ENCODE measurements at places on chromosomes 16 and 17.

DNA sequence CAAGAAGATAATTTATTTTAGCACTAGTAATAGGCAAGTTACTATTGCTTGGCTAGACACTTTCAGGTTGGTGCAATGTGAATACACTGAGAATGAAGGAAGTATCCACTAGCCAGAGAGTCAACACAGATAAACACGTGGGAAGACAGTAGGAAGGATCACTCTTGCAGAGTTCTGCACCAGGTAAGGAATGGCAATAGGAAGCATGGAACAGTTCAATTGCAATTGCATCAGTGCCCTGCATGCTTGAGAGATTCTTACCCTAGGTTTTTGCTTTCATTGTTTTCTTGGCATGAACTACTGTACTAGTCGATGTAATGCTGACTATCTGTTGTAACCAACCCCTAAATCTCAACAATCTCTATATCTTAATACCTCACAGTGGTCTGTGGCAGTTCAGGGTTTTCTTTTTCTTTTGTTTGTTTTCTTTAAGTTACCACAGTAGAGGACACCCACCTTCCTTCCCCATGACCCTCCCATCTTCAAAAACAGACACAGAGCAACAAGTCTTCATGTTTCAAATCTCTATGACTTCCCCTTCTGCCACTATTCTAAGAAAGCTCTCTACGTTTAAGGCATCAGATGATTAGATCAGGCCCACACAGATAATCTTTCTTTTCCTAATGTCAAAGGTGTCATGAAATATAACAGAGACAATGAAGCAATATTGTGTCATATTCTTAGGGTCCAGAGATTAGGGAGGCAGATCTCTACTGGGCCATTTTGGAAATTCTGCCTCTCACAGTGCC lies 18.1 kb upstream of the ABCA8 start:
- DNase-seq: no peak

DNA sequence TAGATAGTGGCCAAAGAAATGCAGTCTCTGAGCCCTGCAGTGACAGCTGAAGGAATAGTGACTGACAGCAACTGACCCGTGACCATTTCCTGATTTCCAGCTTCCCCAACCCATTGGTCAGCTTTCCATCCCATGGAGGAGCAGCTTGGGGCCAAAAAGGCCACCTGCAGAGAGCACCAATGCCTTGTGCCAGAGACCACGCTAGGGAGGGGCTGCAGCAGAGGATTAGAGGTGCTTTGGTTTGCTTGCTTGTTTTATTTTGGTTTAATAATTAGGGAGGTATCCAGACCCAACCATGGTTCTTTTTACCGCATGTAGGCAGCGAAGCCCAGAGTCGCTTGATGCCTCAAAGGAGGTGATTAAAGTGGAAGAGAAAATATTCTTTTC lies 61.3 kb upstream of the SIAH1 start:
- DNase-seq: no peak

- no peak for DNase-seq
Measured at GRCh38 chr16:68605746-68606145, 39.4 kb upstream of the CDH3 start.

DNA sequence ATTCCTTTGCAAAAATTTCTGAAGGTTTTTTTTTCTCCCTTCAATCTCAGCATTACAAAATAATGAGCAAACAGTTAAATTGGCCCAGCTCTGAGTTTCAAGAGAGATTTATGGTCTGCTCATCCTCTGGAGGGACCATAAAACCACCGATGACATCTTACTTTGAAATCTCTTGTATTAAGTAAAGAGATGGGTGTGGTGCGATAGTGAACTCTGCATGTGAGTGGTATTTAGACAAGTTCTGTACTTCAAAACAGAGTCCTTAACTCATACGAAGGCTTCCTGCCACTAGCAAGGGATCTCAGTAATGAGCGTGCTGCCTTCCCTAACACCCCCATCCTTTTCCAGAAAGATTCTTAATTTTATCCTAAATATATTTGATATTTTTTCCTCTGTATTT lies 2.1 kb downstream of the FAM20A start:
- no peak for DNase-seq

DNA sequence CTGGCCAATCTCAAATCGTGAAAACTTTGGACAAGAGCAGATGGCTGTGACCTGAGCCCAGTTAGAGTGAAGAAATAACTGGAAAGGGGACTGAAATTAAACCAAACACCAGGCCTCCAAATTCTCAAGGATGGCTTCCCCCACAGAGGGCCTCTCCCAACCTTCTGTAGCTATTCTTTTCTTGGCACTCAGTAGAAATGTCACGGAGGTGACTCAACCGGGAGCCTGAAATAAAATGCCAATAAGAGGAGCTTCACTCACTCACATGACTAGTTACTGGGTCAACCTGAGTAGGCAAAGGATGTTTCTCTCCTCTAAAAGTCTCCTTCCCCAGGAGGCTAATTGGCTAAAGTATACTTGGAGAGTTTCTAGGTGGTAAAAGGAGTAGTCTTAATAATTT lies 230.7 kb downstream of the MAF start:
- DNase-seq: no peak

- DNase-seq: no peak
Measured at GRCh38 chr17:71467719-71468118, 653.1 kb upstream of the SOX9 start.

DNA sequence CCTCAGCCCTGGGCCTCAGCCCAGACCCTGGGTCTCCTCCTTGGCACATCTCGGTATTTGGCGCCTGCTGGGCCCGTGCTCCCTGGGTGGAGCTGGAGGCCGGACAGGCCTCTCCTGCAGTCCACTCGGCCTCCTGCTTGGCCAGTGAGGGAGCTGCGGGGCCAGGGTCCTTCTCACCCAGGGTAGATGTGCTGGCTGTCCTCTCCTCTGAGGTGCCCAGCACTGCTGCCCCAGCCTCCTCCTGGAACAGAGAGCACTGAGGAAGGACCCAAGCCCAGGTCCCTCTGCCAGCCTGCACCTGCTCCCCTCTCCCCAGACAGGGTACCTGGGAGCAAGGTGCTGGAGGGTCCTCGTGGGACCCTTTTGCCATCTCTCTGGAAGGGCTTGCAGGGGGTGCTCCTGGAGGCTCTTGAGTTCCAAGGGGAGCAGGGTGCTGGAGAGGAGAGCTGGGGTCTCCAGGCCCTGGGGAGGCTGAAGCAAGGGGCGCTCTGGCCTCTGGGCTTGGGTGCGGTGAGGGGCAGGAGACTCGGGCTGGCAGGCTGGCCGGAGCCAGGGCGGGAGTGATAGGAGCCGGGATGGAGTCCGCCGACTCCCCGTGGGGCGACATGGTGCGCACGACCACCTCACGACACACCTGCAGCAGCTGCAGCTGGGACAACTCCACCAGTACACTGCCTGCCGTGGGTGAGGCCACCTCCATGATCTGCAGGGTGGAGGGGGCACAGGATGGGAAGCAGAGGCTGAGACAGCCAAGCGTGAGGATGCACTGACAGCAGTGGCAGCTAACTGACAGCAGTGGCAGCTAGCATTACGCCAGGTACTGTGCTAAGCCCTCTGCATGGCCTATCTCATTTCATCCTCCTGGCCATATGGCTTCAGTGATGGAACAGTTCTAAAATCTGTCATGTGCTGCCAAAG lies 17.8 kb downstream of the TSPOAP1 start:
- no peak for DNase-seq

DNA sequence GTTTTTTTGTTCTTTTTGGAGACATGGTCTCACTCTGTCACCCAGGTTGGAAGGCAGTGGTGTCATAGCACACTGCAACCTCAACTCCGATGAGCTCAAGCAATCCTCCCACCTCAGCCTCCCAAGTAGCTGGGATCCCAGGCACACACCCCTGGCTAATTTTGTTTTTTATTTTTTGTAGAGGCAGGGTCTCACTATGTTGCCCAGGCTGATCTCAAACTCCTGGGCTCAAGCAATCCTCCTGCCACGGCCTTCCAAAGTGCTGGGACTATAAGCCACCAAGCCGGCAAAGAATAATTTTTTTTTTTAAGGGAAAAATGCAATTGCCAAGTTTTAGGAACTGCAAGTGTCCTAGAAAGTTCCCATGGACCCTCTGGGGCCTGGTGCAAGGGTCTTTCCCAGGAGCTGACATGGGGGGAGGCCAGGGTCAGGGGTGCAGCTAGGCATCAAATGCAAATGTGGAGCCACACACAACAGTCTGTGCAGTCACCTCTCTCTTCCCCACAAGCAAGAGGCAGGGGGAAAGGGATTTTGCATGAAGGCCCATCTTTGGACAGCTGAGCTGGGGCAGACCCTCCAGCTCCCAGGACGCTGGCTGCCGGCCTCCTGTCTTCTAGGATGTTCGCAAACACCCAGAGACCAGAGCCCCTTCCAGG lies 20.1 kb upstream of the BCAR1 start:
- no peak for DNase-seq

- no peak for DNase-seq
Measured at GRCh38 chr16:23608194-23608593, 12.1 kb upstream of the NDUFAB1 start.

DNA sequence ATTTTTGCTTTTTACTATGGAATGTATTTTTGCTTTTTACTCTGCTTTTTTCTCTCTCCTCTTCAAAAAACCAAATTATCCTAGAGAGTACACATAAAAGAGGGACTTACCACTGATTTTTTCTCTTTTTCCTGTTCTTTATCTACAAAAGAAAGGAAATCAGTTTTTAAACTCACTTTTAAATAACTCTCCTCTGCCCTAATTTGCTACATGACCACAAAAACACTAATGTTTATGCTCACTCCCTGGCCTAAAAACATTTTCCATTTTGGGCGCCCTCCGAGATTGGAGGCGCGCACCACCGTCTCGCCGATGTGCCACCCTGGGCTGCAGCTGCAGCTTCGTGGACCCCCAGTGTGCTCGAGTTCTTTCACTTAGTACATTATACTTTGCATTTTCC lies 1.1 kb downstream of the TK2 start:
- DNase-seq: no peak

GRCh38 chr16:50311134-50311528 lies 44.8 kb downstream of the ADCY7 start:
- DNase-seq: no peak

DNA sequence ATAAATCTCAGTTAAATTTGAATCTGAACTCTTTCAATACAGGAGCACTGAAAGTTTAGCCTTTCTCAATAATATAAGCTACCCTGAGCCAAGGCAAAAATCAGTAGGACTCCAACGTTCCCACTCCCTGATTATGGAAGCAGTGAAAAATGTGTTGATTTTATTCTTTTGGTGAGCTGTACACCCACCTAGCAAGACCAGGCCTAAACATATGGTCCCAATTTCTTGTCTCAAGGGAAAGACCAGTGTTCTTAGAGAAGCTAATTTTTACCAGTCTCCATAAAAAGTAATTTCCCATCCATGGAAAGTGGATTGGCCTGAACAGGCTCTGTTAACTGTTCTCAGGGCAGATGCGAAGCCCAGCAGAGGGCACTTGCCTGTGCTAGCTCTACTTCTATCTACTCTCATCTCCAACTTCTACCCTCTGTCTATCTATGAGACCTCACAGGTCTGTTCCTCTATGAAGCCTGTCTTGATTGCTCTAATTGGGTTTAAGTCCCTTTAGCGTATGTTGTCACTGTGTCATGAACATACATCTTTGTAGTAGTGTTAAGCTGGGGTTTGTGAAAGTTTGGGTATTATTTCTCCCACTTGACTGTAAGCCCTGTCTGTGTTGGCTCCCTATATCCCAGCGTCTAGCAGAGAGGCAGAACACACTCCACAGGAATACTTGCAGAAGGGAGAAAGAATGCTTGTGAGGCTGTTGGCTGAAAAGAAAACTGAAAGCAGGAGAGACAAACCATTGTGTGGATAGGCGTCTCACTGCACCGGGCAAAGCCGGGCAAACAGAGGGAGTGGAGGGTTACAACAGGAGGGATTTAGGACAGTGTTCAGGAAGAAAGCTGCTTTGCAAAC lies 167.1 kb upstream of the MAF start:
- DNase-seq: no peak

- DNase-seq: no peak
Measured at GRCh38 chr16:56583351-56584168, 5.8 kb upstream of the MT3 start.

DNA sequence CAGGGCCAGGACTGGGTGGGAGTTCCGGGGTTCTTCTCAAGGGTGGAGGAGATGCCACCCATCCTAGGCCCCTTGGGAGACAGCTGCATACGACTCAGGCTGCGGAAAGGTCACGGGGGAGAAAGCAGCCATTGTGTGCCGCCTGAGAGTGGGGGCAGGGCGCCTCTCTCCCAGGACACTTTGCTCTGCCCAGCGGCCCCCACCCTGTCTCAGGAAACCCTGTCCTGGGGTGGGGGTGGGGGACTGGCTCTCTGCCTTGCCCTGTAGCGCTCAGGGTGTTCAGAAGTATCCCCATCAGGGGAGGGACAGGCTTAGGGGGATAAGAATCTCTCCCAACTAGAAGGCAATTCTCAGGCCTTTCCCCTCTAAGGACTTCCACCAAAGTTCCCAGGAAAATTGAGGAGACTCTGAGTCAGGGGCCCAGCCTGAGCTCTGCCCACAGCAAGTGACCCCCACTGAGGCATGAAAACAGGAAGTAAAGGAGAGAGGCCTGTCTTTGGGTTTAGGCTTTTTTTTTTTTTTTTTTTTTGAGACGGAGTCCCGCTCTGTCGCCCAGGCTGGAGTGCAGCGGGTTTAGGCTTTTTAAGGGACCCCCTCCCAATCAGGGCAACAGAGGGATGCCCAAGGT lies 4.9 kb downstream of the GIT1 start:
- DNase-seq: no peak

- DNase-seq: no peak
Measured at GRCh38 chr16:12677502-12677901, 126.2 kb downstream of the CPPED1 start.

DNA sequence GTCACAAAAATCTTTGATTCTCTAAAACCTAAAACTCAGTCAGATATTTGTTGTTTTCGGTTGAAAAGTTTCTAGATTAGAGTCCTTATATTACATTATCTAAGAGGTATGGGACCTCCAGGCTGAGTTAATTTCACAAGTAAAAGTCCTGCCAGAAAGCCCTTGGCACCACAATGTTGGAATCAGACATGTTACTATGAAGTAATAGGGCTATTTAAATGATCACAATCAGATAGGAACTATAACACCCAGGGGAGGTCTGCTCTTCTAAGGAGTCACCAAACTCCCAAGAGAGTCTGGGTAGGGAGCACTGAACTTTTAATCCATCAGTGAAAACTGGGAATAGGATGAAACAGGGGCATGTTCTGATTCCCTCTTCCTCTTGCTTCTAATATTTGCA lies 54.2 kb downstream of the WIPI1 start:
- DNase-seq: no peak

DNA sequence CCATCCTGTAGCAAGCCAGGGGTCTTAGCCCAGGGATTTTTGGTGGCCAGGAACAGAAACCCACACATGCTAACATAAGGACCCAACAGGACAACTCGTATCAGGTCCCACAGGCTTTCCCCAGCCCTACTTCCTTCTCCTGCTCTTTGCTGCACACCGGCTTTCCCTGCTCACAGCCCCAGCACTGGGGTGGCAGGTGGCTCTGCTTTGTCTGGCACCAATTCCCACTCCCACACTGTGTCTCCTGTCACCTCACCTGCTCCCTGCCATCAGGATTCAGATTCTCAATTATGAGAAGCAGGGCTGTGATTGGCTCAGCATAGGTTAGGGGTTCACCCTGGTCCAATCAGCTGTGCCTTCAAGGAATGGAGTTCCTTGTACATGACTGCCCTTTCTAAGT lies 94.1 kb downstream of the TMEM132E start:
- peak; percentile 59 for DNase-seq
